Lower leg skin (tissue), 4 donors: ENCODE measurements at places on chromosomes 1 and 21.

- DNase-seq, result no peak
Observed at GRCh38 chr1:219907772-219908070, 20.6 kb downstream of the SLC30A10 start.

DNA sequence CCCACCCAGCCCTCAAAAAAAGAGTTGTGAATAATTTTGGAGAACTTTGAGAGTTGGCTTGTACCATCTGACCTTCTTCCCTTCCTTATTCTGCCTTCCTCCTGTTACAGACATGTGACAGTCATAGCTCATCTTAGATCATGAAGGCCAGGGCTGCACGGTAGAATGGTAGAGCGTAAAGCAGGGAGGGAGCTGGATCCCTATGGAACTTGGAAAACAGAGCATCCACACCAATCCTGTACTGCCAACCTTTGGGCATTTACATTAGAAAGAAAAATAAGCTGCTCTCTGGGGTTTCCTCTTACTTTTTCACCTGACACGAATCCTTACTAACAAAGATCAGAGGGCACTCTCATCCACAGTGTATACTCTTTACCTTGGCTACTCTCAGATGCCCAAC is 121.5 kb downstream of the GPR52 start:
- DNase-seq, result no peak

- no peak for DNase-seq
Observed at GRCh38 chr1:244137725-244138124, 86.6 kb downstream of the ZBTB18 start.

- no peak for DNase-seq
Observed at GRCh38 chr1:215226757-215227156, 144.2 kb downstream of the KCNK2 start.

GRCh38 chr1:58886611-58887010 is 102.8 kb upstream of the JUN start:
- no peak for DNase-seq

DNA sequence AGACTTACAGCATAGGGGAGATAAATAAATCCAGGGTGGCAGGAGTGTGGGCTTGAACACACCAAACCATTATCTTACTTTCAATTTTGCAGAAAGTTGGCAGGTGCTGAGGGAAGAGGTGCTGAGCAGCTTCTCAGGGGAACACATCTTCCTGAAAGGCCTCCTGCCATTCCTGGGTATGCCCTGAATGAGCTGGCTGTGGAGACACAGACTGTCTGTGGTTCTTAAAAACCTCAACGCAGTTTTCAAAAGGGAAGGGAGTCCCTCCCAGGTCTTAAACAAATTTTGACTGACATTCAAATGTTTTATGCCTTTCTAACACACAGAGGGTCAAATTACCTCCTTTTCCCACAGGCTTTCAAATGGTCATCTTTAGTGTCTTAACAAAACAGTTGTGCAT is 166.9 kb downstream of the TNFSF18 start:
- no peak for DNase-seq

DNA sequence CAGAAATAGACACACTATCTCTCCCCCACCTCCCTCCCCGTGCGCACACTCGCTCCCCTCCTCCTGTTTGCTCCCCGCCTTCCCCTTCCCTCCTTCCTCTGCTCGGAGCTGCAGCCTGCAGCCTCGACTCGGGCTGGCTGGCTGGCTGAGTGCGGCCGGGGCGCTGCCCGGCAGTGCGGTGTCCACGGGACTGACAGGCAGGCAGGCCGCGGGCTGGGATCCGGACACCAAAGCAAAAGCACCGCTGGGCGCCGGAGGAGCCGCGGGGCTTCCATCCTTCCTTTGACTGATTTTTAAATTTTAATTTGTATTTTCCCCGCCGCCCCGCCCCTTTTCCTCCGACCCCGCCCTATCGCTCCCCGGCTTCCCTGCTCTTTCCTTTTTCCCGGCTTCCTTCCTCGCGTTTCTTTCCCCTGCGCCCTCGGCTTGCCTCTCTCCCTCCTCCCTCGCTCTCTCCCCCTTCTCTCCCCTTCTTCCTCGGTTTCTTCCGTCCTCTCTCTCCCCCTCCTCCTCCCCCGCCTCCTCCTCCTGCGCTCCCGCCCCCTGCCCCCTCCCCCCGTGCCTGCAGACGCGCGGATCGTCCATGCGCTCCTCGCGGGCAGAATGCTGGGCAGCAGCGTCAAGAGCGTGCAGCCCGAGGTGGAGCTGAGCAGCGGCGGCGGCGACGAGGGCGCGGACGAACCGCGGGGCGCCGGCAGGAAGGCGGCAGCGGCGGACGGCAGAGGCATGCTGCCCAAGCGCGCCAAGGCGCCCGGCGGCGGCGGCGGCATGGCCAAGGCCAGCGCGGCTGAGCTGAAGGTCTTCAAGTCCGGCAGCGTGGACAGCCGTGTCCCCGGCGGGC is 109.4 kb downstream of the NAV1 start:
- DNase-seq, result no peak

DNA sequence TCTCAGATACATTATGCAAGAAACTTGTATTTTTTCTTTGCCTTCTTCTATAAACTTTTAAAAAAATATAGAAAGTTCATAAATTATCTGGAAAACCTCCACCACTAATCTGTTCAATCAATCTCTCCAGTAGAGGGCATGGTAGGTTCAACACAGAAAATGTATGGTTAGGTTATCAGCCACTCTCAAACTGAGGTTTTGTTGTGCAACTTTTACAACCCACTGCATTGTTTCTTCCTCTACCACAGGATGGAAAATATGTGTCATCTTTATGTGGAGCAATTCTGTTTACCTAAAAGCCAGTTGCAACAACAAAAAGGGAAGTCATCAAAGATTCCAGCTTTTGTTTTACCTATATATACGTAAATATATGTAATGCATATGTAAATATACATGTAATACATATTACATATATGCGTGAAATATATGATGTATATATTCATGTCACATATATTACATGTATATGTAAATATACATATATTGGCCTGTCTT is 3.0 kb upstream of the RGS2 start:
- DNase-seq, result no peak

DNA sequence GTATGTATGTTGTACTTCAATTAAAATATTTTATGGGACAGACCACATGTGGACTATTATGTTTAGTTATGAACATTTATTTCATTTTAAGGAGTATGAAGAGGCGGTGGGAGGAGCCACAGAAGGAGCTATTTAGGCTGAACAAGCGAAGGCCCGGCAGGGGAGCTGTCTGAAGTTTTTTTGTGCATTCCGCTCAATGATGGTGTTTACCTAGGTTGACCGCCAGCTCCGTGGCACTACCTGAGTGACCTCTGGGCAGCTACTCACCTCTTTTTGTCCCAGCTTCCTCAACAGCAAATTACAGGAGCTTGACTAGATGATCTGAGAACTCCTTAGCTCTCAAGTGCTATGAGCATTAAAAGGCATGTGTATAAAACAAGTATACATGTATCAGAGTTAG is 32.7 kb upstream of the C1orf198 start:
- no peak for DNase-seq

DNA sequence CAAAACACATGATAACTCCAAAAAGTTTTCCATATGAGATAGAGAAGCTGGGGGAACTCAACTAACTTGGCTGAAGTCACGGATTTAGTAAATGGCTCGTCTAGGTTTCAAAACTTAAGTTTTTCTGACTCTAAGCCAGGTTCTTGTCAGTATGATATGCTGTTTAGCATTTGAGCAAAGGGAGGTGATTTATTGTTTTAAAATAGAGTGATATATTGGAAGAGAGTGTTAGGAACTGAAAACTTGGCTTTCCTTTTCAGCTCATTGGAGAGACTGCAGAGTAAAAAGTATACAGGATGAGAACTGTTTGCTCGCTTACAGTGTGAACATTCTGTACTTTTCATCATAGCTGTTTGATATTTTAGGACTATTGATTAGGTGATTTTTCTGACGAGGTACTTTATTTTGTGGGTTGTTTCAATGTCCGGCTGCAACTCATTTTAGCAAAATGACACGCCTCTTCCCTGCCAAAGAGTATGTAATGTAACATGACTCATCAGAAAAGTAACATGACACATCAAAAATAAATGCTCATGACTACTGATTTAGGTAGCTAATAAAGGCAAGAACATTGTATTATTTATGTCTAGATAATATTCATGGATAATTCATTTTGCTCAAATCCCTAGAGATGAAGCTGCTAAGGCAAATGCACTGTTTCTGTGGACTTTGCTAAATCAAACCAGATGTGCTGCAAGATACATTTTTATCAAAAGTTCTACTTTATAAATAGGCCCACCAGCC is 355.1 kb downstream of the GPATCH2 start:
- DNase-seq, result no peak

GRCh38 chr1:51058858-51059257 is 43.2 kb upstream of the C1orf185 start:
- DNase-seq, result no peak

DNA sequence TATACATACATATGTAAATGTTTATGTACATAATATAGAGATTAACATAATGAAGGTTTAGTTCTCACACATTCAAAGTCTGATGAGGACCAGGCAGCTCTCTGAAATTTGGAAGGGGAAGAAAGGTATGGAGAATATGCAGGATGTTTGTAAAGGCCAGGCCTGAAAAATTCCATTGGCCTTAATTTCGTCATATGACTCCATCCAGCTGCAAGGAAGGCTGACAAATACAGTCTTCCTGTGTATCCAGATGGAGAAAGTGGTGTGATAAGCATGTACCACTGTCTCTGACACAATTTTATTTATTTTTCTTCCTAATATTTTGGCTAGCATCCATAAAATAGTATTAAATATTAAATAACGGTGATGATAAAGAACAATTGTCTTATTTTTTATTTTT is 6.3 kb upstream of the SGIP1 start:
- no peak for DNase-seq

- no peak for DNase-seq
Observed at GRCh38 chr1:224486801-224487583, 52.4 kb upstream of the WDR26 start.

- no peak for DNase-seq
Observed at GRCh38 chr1:159214149-159214760, 9.6 kb downstream of the ACKR1 start.

- no peak for DNase-seq
Observed at GRCh38 chr21:28068455-28069358, 924.0 kb downstream of the LTN1 start.

DNA sequence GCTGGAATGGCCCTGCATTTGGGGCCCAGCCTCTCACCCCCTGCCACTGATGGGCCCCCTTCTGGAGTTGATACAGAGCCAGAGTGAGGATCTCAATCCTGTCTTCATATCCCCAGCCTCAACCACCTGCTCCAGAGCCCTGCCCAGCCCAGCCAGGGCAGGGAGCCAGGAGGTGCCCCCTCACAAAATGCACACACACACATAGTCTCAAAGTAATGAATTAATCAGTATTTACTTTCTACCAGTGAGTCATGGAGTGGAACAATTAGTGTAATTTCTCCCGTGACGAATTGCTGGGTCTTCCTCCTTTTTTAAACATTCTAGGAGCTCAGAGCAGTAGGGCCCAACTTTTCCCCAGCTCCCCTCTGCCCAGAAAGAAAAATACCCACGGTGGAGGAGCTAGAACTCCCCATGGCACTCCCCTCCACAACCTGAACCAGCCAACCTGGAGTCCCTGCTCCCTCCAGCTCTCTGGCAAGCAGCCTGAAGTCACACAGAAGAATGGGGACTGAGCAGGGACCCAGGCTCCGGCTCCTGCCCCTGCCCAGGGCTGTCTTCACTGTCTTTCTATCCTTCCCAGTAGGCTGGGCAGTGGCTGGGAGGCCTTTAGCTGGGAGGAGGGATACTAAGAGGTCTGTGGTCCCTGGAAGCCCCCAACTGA is 29.3 kb downstream of the SDC3 start:
- DNase-seq, result no peak

GRCh38 chr1:159641221-159641620 is 53.6 kb downstream of the APCS start:
- DNase-seq, result no peak

GRCh38 chr1:200107004-200107470 is 79.5 kb downstream of the NR5A2 start:
- DNase-seq, result no peak

GRCh38 chr1:210232511-210233215 is at the start of gene SERTAD4:
SERTAD4 (plus strand) TSS chr1:210232796; CDS start chr1:210237961, 5,165 bp downstream.
- peak; percentile 92 for DNase-seq

- DNase-seq, result no peak
Observed at GRCh38 chr21:36552434-36552785, 72.5 kb upstream of the CLDN14 start.

DNA sequence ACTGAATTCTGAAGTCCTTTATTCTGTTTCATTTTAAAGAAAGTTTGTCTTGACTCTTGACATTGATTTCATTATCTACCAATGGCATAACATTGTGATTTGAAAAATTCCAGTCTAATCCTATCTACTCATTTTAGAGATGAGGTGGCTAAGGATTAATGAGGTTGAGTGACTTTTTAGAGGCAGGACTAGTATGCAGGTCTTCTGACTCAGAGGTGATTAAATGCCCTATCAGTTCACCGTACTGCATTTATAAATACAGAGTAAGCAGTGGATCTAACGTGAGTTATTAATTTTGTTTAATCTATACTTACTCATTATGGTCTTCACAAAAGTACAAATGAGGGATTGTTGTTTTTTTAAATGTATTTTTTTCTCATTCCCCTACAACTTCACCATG is 277.6 kb downstream of the PTBP2 start:
- DNase-seq, result no peak

- DNase-seq, result peak; percentile 72
Observed at GRCh38 chr1:116482490-116482889, 88.3 kb downstream of the CD58 start.

GRCh38 chr1:15848929-15849774 is 1.6 kb downstream of the SPEN start:
- peak; percentile 84 for DNase-seq
